T-helper 17 cell (primary cell): ENCODE measurements at places on chromosomes 16 and 17. TPM values are rescaled to one million over a fixed set of nuclear protein-coding genes. Genes with fewer than 3 reads are reported as not detected.

DNA sequence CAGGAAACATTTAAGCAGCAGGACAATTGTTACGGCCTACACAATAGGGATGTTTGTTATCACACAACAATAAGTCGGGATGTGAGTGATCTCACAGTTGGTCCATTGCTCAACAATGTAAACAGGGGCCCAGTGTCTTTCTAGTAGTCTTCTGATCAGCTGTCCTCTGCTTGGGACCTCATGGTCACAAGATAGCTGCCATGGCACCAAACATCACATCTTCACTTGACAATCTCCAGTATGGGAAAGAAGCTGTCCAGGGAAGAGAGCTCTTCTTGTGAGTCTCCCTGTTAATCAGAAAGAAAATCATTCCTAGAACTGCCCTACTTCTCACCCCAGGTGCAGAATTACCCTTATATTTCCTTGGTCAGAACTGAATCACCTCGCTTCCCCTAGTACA is 6.3 kb upstream of the GPRC5B start:
- no peak for DNase-seq

- no peak for DNase-seq
Observed at GRCh38 chr17:78058001-78058400, 70.6 kb downstream of the TMC6 start.

DNA sequence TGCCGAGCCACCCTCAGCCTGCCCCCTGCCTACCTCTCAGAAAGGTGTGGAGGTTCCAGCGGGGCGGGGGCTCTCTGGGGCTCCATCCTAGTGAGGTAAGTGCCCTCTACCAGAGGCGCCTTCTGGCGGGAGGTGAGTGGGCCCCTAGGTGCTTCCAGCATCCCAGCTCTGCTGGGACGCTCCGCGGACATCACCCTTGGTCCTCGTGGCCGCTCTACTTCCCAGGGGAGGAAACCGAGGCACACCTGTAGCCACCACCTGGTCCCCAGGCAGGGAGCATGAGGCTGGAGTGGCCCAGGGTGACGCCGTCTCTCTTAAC is 1.4 kb downstream of the MCRIP2 start:
- no peak for DNase-seq

MYL11 gene
- total RNA-seq = not detected

DNA sequence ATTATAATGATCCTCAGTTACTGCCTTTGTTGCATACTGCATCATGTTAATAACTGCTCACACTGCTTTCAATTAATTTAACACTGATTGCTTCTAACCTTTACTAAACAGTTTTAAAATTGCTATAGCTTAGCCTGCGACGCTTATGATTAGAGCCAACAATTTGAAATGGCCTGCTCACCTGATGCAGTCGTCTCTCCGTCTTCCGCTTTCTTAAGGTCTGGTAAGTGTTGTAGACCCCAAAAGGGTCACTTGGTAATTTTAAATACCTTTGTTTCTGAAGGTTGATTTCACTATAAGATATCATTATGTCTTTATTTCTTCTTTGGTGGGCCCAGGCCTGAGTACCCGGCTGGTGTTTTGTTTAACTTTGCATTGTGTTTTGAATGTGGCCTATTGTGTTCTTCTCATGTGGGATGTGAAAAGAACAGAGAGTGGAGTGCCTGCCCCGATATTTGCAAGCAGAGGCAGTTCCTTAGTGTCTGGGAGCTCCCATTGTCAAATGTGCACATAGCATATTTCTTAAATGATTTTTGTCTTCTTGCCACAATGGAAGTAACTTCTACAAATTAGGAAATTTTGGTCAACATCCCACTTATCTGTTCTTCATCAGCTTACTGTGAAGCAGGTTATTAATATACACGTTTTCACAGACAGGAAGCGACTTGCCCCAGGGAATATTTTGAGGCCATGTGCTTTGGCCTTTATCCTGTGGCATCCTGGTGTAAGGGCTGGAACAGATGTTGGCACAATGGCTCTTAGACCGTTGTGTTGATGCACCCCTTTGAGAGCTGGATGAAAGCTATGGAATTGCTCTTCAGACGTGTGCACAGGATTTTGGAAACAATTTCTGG is 2.9 kb downstream of the PHKB start:
- no peak for DNase-seq
